ENCODE measurements at places on chromosomes 2 and 18. TPM values are rescaled to one million over a fixed set of nuclear protein-coding genes. Genes with fewer than 3 reads are reported as not detected.

- DNase-seq: no peak
Observed at GRCh38 chr2:150566289-150566688, 78.8 kb upstream of the RND3 start.

DNA sequence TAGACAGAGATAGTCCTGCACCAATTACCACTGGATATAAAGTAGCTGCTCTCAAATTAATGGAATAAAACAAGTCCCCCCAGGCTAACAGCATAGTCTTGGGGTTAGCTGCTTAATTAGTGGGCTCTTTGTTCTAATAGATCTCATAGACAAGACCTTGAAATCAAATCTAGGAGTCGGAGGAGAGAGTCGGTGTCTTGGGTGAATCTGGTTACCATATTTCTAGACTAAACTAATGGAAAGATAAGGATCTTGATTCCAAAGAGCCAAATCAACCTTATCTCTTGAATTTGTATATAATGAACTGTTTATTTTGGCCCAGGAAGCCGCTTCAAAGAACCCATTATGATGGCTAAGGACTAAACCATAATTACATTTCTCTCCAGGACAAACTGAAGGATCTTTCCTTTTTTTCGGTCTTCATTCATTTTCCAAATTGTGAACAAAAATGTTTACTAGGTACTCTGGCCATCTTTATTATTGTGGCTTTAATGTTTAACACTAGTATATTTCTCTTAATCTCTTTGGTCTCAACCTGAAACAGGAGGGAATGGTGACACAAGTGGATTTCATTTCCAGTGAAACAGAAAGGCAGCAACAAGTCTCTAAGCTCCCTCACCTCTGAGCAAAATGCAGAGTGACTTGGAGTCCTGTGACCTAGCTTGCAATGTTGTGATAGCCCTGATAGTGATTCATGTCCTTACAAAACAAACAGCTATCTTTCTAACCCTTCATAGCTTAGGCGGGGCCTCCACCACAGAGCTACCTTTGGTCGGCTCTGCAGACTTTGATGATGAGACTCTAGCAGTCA lies 137.9 kb upstream of the PARD3B start:
- DNase-seq: no peak

GRCh38 chr18:3791238-3791637 lies 341.3 kb downstream of the TGIF1 start:
- no peak for DNase-seq

DNA sequence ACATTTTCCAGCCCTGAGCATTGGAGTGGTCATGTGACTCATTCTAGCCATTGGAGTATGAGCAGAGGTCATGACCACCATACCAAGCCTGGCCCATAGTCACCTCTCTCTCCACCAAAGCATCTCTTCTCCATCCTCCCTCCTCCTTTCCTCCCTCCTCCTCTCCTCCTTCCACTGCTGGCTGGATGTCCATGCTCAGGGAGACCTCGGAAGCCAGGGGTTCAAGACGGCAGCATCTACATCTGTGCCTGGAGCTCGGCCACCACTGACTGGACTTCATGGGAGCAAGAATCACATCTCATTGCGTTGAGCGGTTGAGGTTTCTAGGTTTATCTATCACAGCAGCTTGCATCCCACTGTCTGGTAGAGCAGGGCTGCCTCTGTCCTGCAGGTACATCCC lies 252.4 kb downstream of the NDUFA10 start:
- DNase-seq: no peak

- DNase-seq: no peak
Observed at GRCh38 chr2:95032341-95032740, 6.8 kb downstream of the MAL start.

DNA sequence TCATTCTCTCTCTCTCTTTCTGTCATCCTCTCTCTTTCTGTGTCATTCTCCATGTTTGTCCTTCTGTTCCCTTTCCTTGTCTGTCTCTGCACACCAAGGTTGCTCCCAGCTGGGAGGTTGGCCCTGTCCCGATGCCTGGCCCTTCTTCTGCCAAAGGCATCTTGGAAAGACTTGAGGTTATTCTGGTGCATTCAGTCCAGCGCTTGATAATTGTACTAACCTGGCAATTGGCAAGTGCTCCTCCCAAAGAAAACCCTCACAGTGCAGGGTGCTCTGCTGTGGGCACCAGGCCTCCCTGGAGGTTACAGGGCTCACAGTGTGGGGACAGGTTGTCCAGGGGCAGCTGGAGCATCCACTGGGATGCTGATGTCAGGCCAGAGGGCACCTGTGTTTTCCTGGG lies 95.4 kb downstream of the GLI2 start:
- DNase-seq: no peak

GRCh38 chr2:147440734-147441133 lies 404.1 kb upstream of the ACVR2A start:
- no peak for DNase-seq

- DNase-seq: no peak
Observed at GRCh38 chr2:196163285-196163684, 8.1 kb downstream of the STK17B start.

GRCh38 chr18:26524504-26525351 lies 23.6 kb downstream of the KCTD1 start:
- DNase-seq: no peak

DNA sequence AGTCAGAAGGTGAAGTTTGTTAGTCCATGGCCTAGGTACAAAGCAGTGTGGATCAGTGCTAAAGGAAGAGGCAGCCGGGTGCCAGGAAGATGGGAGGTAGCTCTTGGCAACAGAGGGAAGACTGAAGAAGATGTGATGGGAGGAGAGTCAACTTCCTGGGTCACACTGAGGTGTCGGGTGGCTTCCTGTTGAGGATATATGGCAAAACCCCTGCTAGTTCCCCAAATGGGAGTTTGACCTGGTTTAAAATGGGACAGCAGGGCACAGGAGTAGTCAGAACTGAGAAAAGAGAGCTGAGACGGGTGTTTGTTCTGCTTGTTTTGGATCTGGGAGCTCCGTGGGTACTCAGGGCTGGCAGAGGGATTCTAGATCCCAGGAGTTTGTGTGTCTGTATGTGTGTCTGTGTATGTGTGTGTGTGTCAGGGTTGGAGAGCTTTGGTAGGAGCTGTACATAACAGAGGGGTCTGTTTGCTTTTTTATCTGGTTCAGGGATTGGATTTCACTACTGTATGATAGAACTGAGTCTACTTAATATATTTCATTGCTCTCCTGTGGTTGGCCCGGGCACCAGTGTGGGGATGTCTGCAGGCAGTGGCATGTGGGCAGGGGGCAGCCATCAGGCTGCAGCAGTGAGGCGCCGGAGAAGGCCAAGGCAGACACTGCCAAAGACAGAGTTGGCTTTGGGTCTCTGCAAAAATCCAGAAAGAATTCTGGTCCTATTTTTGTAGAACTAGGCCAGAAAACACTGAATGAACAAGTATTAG lies 17.1 kb downstream of the MXD1 start:
- no peak for DNase-seq

DNA sequence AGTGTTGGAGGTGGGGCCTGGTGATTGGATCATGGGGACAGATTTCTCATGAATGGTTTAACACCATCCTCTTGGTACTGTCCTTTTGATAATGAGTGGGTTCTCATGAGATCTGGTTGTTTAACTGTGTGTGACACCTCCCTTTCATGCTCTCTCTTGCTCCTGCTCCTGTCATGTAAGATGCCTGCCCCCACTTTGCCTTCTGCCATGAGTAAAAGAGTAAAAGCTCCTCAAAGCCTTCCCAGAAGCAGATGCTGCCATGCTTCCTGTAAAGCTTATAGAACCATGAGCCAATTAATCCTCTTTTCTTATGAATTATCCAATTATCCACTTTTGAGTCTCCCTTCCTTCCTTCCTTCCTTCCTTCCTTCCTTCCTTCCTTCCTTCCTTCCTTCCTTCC lies 317.7 kb downstream of the RDH14 start:
- DNase-seq: no peak

DNA sequence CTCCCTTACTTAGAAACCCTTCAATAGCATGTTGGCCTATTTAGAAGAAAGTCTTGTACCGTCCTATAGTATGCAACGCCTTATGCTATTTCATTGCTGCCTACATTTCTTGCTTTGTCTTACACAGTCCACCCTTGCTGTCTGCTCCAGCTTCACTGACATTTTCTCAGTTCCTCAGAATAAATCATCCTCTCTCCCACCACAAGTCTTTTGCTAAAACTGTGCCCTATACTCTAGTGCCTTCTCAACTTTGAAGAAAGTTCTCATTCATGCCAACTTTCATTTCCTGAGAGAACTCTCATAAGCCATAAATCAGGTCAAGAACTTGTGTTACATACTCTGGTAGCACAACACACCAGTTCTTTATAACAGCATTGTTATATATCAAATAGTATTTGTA lies 54.3 kb upstream of the COL3A1 start:
- DNase-seq: no peak

- no peak for DNase-seq
Observed at GRCh38 chr18:9886005-9886348, 204 bp downstream of the TXNDC2 start.

DNA sequence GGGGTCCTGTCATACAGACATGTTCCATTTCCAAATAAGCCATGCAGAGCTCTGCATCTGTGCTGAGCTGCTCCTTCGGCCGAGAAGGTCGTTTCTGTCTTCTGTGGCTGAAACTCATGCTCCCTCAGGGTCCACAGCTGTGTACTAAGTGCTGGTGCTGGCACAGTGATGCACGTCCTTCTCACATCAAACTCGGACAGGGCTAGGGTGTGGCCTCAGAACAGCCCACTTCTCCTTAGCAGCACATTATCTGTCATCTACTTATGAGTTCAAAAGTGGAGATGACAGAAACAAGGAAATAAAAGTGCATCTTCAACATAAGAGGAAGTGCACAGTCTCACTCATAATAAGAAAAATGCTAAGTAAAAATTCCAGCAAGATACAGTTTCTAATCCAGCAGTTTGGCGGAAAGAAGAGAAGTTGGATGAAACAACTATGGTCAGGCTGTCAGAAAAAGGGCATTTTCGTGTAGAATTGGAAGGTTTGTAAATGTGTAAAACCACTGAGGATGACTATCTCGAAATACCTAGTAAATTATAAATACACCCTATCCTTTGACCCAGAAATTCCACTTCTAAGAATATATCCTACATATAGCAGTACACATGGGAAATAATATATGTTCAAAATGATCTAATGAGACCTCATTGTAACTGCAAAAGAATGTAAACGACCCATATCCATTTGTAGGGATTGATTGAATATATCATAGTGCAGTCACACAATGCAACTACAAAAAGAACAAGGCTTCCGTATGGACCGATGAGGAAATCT lies 53.7 kb upstream of the APCDD1 start:
- no peak for DNase-seq

DNA sequence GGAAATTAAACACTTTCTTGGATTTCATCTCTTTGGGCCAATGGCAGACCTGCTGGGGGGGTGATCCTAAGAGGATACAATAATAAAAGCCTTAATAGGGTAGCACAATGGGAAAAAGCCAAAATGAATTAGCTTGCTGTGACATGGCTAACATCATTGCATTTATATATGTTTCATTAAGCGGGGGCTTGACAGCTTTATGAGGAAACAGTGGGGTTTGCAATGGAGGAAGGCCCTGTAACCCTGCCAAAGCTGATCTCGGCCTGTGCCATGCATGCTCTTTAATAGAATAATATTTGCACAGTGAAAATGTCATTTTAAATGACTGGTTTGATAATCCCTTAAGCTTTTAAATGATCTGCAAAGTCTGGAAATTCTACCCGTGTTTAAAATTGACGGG lies 291.5 kb downstream of the SLC4A3 start:
- no peak for DNase-seq

- no peak for DNase-seq
Observed at GRCh38 chr2:142031656-142032055, 99.2 kb downstream of the LRP1B start.

DNA sequence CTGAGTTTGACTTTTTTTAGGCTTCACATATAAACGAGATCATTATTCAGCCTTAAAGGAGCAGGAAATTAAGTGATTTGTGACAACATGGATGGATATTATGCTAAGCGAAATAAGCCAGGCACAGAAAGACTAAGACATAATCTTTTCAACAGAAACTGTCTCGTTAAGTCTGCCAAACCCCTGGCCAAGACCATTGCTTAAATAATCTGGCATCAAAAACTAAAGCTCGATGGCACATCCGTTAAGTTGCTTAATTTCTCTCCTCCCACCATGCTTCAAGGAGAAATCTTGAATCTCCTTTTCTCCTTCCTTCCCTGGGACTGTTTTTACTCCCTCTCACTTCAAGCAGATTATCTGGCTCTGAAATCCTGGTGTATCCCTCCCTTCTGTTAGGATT lies 140.3 kb downstream of the GALNT14 start:
- no peak for DNase-seq

GRCh38 chr2:172446474-172447063 lies 19.2 kb downstream of the ITGA6 start:
- DNase-seq: no peak

DNA sequence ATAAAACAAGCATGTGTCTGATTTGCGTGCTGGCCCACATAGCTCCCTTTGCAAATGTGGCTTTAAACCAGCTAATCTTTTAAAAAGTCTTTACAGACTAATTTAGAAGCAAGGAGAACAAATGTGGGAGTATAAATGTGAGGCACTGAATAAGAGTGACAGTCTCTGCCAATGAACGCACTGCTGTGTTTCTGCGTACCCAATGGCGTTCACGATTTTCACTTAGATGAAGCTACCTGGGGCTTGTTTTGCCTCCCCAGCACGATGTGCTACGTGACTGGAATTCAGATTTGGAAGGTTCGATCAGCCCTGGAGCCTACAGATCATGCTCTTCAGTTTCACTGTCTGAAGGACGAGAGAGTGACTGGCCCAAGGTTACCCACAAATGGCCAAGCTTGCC lies 10.8 kb upstream of the CRACDL start:
- DNase-seq: no peak

GRCh38 chr2:235614176-235614860 lies 120.5 kb downstream of the AGAP1 start:
- DNase-seq: no peak

- DNase-seq: no peak
Observed at GRCh38 chr2:16053437-16054257, 113.3 kb downstream of the MYCN start.

GRCh38 chr18:9001209-9001608 lies 101.3 kb upstream of the NDUFV2 start:
- no peak for DNase-seq

- DNase-seq: no peak
Observed at GRCh38 chr18:50356036-50356945, 18.6 kb upstream of the SKA1 start.

- no peak for DNase-seq
Observed at GRCh38 chr2:133411857-133412256, 156.4 kb downstream of the NCKAP5 start.

- no peak for DNase-seq
Observed at GRCh38 chr2:8534729-8535468, 147.0 kb upstream of the ID2 start.

GRCh38 chr2:159711562-159712142 lies 654 bp upstream of the MARCHF7 start:
- no peak for DNase-seq

- DNase-seq: no peak
Observed at GRCh38 chr18:11951390-11951851, 29.9 kb upstream of the IMPA2 start.

The OSR1 gene
- total RNA-seq: not detected

The EIF2AK3 gene
- total RNA-seq: 28.7 TPM

The PLA2R1 gene
- not detected for total RNA-seq

The GKN2 gene
- not detected for total RNA-seq

The SLC40A1 gene
- 0.86 TPM for total RNA-seq

The ARHGEF33 gene
- 0.36 TPM for total RNA-seq

The KCNJ3 gene
- total RNA-seq: not detected

The MEIS1 gene
- total RNA-seq: not detected

The CCDC148 gene
- not detected for total RNA-seq

The DNAJC5G gene
- not detected for total RNA-seq

The PLCD4 gene
- total RNA-seq: 0.62 TPM

The CCDC121 gene
- total RNA-seq: 0.66 TPM

The AKAIN1 gene
- not detected for total RNA-seq

The GPBAR1 gene
- total RNA-seq: 0.78 TPM

The FTCDNL1 gene
- 2.1 TPM for total RNA-seq

The SLC14A1 gene
- total RNA-seq: 0.49 TPM

The ARHGAP28 gene
- not detected for total RNA-seq
